ENCODE measurements at places on chromosomes 12 and 14.

DNA sequence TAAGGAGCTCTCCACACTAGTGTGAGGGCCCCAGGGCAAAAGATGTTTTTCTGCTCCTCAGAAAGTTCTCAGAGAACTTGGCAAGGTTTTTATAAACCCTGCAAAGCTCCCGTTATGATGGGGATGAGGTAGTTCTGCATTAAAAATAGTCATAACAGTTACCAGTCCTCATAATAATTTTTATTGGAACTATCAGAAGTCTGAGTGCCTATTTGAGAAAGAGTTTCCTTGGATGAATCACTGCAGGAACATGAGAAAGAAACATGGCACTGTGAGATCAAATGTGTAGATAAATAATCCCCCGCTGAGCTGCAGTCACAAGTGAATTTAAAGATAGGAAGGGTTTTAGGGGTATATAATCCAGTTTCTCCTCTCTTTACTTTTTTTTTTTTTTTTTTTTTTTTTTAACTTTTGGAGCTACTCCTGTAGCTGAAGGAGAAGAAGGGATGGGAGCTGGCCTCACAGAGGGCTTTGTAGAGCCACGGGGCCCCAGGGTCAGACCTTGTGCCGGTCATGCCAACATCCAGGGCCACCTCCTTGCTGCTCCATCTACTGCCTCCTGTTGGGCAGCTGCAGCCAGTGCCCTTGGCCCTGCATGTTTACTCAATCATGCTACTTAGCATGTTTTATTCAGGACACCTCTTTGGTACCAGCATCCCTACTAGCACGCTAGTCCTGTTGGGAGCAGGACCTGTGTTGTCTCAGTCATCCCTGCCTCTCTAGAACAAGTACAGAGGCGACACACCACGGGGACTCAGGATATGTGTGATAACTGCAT lies 39.5 kb downstream of the EVL start:
- DNase-seq: no peak

GRCh38 chr14:61266891-61267740 lies 14.0 kb downstream of the TMEM30B start:
- DNase-seq: no peak

DNA sequence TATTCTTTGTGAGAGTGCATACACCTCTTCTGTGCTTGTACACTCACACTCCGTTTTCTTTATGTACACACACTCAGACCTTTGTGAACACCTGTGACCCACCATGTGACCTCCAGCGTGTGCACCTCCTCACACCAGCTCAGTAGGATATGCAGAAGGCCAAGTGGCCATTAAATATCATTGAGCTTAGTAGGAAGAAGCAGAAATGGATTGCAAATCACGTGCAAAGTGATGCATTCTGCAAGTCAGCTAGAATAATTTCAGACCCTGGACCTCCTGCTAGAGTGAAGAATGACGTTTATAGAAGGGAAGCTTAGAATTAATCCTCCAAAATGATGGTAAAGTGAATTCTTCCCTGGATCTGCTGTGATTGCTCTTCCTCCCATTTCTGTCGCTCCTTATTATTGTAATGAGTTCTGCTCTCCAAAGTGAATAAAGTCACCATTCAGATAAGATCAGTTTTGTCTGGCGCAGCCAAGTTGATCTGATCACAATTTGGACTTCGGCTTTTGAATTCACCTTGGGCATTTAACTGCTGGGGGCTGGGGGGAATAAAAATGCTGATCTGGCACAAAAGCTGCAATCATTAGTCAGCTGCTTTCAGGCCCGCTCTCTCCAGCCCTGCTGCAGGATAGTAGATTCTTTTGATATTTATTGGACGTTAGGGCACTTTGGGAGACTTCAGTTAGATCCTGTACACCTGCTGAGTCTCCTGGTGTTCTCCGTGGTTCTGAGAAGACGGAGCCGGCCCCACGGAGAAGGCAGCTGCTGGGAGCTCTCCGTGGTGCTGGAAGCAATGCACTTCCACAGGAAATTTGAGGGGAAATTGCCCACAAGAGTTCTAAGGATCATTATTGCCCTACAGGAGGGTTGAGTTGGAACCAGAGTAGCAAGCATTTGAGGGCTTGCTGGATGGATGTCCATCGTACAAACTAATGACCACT lies 12.4 kb upstream of the NRXN3 start:
- no peak for DNase-seq

- no peak for DNase-seq
Measured at GRCh38 chr14:79044894-79045624, 874.9 kb downstream of the NRXN3 start.

DNA sequence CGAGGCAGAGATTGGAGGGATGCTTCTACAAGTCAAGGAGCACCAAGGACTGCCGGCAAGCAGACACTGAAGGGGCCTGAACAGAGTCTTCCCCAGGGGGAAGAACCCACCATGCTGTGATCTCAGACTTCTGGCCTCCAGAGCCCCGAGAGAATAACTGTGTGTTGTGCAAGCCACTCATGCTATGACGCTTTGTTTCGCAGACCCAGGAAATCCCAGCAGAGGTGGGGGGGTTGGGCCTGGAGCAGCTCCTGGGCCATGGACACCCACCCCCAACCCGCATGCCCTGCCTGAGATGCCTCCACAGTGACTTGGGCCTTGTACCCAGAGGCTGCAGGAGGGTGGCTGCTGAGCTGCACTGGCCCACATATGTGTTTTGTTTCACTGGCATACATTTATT lies 31.2 kb downstream of the ARL6IP4 start:
- no peak for DNase-seq

DNA sequence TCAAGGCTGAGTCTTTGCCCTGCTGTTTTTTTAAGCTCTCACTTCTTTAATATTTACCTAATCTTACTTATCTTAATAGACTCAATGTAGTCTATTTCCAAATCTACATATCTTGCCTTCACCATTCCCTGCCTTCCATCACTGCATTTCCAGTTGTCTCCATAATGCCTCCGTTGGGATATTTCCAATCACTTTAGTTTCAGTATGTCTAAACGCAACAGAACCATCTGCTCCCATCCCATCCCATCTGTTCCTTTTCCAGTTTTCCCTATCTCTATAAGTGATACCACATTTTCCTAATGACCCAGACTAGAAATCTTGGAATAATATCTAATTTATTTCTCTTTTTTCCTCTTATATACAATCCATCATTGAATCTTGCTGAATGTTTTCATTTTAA lies 15.1 kb upstream of the CCDC198 start:
- DNase-seq: no peak

GRCh38 chr12:22740656-22741355 lies 115.8 kb downstream of the ETNK1 start:
- no peak for DNase-seq

DNA sequence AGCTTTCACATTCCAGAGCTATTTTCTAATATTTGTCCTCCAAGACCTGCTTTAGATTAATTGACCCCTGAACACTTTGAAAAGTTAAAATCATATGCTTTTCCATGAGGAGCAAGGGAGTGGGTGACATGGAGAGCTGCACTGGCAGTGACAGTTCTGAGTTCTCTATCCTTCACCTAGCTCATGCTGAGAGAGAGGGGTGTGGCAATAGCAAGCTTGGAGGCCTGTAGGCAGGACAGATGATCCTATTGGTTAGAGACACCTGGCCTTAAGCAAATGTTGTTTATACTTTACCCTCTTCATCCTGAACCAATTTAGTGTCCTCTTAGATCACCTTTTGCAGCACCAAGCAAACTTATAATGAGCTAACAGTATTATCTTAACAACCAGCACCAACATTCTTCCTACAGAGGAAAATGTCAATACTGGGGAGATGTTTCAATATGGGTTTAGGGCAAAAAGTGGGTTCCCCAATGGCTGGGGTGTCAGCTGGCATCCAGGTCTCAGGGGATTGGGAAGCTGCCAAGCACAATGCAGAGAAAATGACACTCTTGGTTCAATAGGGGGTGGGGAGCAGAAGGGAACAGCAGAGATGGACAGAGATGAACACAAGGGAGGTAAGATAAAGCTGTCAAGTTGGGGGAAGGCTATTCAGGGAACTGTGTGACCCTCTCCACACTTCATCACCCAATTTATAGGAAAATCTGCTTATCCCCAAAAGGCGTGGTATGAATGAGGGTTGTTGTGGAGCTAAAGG lies 37.0 kb upstream of the PPM1H start:
- no peak for DNase-seq

DNA sequence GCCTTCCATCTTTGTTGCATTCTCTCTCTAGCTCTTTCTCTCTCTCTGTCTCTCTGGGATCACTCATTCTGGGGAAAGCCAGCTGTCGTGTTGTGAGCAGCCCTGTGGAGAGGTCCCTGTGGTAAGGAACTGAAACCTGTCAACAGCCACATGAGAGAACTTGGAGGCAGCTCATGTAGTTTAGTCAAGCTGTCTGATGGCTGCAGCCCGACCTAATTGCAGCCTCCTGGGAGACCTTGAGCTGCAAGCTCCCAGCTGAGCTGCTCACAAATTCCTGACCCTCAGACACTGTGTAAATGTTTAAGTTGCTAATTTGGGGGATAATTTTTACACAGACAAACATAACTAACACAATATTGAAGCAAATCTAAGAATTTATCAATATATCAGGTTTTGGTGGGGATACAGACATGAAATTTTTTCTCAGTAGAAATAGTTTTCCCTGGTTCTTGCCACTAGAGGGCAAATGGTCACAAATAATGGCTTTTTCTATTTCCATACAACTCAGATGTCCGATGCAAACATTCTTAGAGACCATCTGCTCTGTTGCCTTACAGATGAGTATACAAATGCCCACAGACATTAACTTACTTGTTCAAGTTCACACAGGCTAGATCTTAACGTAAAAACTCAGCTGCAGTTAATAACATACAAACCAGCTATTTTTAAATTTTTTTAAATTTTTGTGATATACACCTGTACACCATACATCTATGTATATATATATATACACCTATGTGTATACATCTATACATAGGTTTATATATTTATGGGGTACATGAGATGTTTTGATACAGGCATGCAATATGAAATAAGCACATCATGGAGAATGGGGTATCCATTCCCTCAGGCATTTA lies 15.5 kb upstream of the KRR1 start:
- no peak for DNase-seq

- no peak for DNase-seq
Measured at GRCh38 chr12:77115471-77115870, 50.1 kb upstream of the E2F7 start.

GRCh38 chr14:103526247-103526913 lies 2.6 kb upstream of the TRMT61A start:
- DNase-seq: no peak

GRCh38 chr12:40889329-40889728 lies 197.1 kb downstream of the CNTN1 start:
- no peak for DNase-seq

GRCh38 chr12:104522985-104523722 lies 66.4 kb downstream of the CHST11 start:
- no peak for DNase-seq

- no peak for DNase-seq
Measured at GRCh38 chr12:38782359-38782758, 123.0 kb downstream of the CPNE8 start.

DNA sequence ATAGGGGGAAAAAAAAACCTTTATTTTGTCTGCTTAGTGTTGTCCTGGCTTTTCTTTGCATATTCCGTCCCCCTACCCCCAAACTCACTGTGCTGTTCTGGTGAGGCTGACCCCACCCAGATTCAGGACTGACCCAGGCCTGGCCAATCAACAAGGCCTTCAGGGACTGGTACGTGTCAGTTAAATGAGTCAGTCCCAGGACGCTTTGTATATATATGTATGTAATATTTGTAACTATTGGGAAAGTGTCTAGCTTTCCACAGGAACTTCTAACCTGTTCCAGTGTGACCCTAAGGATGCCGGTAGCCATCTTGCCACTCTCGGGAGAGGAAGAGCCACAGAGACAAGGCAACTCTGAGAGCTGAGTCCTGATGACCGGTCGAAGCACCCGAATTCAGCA lies 107.4 kb downstream of the VCPKMT start:
- no peak for DNase-seq

GRCh38 chr14:26130690-26131089 lies 467.1 kb downstream of the NOVA1 start:
- DNase-seq: no peak

DNA sequence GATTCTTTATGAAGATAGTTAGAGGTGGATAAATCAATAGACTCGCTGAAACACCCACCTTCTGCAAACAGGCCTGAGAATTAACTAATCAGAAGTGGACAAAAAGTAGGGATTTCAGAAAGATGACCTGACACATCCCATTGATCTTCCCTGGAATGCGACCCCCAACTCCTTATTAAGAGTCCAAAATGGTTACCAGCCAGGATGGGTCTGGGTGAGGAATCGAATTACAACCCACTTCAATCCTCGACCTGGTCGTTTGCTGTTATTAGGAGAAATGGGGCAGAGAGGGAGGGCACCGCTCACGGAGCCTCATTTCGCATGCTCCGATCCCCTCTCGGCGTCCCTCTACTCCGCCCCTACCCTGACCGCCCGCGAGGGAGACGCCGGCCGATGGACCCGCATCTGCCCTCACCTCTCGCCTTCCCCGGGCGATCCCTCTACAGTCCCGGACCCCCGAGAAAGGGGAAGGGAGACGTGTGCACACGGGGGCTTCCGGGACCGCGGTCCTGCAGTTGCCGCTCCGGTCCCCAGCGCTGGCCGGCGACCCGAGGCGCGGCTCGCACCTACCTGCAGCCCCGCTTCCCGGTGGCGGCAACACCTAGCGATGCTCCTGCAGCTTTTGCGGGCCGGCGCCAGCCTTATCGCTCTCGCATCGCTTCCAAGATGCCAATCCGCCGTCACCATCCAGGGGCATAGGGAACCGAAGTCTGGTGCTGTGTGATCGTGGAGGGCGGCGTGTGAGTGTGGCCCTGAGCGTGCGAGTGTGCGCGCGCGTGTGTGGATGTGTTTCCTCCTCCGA lies 69.3 kb upstream of the USP15 start:
- peak; percentile 16 for DNase-seq

GRCh38 chr14:96098999-96099335 lies 59.8 kb downstream of the C14orf132 start:
- no peak for DNase-seq

DNA sequence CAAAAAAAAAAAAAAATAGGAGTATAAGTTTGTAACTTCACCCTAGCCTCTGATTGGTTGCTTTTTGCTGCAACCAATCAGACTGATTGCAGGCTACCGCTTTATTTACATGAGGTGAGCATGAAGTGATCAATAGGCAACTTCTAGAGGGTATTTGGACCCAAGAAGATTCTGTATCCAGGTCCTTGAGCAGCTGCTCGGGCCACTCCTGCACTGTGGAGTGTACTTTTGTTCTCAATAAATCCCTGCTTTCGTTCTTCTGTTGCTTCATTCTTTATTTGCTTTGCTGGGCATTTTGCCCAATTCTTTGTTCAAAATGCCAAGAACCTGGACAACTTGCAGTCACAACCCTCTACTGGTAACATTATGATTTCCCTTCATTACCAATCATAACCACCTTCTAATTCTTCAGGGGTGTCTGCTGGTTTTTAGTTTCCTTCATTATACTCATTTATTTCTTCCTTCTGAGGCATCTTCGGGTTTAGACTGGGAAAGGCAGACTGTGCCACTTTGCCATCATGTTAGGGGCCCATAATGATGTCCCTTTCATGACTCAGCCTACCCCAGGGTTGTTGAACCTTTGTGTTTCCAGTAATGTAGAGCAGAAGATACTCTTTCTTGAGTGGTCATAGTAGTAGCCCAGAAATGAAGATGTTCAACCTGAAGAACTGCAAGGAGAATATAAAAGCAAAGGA lies 43.4 kb upstream of the LIMA1 start:
- DNase-seq: no peak
